ENCODE measurements at places on chromosomes 1 and 21.

- no peaks in the 10 kb centered on the region for H3K36me3 ChIP-seq
- H3K27ac ChIP-seq = no peak overlapping the region
- no peak overlapping the region for H3K4me3 ChIP-seq
Measured at GRCh38 chr1:50780797-50781196, 179.3 kb downstream of the FAF1 start.

DNA sequence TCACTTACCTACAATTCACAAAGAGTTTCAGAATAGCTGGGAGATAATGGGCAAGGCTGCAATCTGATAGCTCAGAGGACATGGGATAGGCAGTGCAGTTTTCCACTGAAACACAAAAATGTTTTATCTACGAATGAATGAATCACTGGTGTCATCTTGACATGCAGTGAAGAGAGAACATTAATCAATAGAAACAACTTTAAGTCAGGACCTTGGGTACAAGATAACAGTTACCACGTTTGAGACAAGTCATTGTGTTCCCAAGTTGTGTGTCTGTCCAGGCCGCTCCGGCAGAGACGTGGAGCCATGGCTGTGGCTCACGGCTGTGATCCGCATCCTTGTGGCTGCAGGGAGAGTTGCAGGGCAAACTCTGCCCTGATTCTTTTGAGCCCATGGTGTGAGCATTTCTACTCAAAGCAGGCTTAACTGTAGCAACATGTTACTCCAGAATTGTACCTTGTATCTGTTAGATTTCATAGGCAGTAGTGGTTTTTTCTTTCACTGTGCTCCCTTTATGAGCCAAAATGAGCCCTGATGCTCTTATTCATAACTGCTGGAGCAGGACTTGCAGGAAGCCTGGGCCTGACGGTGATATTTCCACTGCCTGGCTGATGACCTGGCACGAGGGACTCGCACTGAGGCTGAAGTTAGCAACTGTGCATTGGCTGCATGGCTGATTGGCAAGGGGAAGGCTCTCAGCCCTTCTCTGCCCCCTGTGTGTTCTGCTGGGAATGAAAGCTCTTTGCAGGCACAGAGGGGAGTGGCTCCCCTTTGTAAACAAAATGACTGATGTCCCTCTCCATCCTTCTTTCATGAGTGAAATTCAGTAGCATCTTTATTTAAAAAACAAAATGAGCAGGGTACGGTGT lies 465.2 kb downstream of the AJAP1 start:
- peak; percentile 46 for DNase-seq
- no peak overlapping the region for H3K27ac ChIP-seq
- H3K36me3 ChIP-seq = no peaks in the 10 kb centered on the region
- no peaks in the 10 kb centered on the region for H3K27me3 ChIP-seq

DNA sequence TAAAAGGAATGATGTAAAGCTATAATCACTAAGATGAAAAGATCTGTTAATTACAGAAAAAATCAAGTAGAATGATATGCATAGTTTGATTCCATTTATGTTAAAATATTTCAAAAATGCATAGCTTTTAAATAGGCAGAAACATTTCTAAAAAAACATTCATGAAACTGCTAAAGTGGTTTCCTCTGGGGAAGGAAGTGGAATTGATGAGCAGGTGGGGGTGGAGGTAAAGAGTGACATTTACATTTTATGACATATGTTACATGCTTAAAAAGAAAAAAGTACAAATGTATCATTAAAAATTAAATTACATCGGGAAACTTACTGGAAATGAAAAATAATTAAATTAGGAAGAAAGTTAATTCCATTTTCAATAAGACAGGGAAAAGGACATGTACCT lies 42.8 kb upstream of the JAK1 start:
- H3K27me3 ChIP-seq = peaks cover 12% of the 10 kb centered on the region
- no peak overlapping the region for H3K27ac ChIP-seq
- H3K36me3 ChIP-seq = no peaks in the 10 kb centered on the region
- no peaks in the 10 kb centered on the region for H3K4me1 ChIP-seq
- no peak for DNase-seq

- H3K36me3 ChIP-seq = no peaks in the 10 kb centered on the region
- H3K27me3 ChIP-seq = no peaks in the 10 kb centered on the region
- H3K4me1 ChIP-seq = no peaks in the 10 kb centered on the region
- no peak for DNase-seq
- no peak overlapping the region for H3K4me3 ChIP-seq
- no peak overlapping the region for H3K27ac ChIP-seq
Measured at GRCh38 chr1:42150651-42151050, 2.6 kb upstream of the GUCA2B start.

- no peaks in the 10 kb centered on the region for H3K36me3 ChIP-seq
- H3K27me3 ChIP-seq = no peaks in the 10 kb centered on the region
- peaks cover 17% of the 10 kb centered on the region for H3K4me1 ChIP-seq
- DNase-seq = peak; percentile 88
- H3K27ac ChIP-seq = peak overlapping the region; percentile 92
Measured at GRCh38 chr1:230708631-230709580, 5.0 kb downstream of the AGT start.

GRCh38 chr1:168112673-168113305 lies 23.9 kb downstream of the GPR161 start:
- no peaks in the 10 kb centered on the region for H3K36me3 ChIP-seq
- H3K27ac ChIP-seq = peak overlapping the region; percentile 52
- no peak overlapping the region for H3K4me3 ChIP-seq
- DNase-seq = peak; percentile 74

DNA sequence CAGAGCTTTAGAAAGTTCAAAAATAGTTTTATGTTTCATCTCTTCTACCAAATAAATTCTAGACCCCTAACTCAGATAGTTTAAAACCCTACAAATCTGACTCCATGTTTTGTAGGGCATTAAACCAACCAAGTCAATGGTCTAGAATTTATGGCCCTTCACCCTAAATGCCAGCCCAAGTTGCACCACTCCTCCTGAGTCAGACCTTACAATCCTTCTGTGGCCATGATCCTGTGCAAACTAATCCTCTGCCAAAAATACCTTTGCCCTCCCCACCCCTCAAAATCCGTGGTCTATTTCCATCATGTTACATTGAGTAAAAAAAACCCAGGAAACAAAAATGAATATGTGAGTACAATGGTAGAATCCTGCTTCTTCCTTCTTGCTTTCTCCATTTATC lies 179.3 kb downstream of the NR5A2 start:
- no peaks in the 10 kb centered on the region for H3K4me1 ChIP-seq
- no peak overlapping the region for H3K27ac ChIP-seq
- no peaks in the 10 kb centered on the region for H3K36me3 ChIP-seq
